ENCODE measurements at places on chromosomes 4 and X. TPM values are rescaled to one million over a fixed set of nuclear protein-coding genes. Genes with fewer than 3 reads are reported as not detected.

- DNase-seq = no peak
These were observed 391.8 kb upstream of the EPHA5 start for GRCh38 chr4:66062044-66062443.

DNA sequence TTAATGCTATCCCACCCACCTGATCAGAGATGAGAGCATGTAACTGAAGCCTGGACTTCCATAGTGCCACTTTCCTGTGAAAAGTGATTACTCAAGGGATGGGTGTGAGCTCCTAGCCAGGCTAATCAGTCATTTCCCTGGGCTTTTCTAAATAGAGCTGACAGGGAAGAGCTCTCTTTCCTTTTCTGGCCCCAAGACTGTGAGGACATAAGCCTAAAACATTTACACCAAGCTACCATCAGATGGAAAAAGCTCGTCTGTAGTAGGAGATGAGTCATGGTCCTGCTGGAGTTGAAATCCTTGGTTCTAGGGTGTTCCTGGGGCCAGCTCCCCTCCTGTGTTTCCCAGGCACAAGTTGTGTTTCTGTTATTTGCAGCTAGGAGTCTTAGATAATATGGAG is 52.4 kb upstream of the NDP start:
- no peak for DNase-seq

DNA sequence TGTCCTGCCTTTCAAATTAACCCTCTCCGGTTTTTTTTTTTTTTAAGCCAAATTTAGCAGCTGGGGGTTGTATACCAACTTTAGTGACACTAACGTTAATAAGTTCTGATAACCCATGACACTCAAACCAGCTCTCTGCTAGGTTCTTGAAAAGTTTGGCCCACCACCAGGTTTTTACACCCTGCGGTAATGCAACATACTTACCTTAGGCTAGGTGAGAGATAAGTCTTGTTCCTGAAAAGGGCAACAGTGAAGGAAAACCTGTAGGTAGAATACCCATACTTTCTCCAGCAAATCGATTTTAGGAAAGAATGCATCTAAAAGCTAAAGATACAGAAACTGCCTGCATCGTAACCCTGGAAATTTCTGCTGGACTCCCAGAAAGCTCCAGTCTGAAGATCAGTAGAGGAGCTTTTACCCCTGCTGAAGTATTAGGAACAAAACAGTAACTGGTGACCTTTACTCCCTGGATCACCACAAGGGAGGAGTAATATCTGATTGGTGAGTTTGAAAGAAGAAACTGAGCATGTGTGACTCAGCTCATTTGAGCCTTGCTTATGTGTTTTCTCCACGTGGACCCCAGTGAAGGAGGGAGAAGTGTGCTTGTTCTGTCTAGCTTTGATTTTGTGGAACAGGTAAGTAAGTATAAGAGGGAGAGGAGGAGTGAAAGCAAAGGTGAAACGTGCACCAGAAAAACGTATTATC is 34.4 kb upstream of the COX18 start:
- DNase-seq = no peak

DNA sequence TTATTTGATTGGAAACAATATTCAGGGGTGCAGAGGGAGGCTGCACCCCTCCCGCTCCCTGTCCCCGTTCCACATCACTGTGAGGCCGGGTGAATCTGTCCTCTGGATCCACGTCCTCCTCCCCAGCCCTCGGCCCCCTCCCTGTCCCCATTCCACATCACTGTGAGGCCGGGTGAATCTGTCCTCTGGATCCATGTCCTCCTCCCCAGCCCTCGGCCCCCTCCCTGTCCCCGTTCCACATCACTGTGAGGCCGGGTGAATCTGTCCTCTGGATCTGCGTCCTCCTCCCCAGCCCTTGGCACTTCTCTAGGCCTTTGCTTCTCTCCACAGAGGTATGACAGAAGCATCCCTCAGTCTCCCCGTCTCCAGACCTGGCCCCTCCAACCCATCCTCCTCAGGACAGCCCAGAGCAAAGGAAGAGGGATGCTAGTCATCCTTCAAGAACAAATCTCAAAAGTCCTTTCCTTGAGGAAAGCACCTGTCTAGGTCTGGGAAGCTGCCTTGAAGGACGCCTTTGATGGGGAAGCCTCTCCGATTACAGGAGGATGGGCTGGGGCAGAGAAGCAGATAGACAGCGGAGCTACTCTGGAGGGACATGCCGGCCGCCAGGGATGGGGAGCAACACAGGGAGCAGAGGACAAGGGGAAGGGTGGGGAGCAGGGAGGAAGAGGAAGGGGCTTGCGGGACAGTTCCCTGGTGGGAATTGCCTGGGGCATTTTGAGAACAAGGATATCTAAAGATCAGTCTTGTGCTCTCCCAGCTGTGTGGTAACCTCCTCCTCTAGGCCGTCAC is 10.8 kb upstream of the AFAP1 start:
- no peak for DNase-seq

GRCh38 chr4:3176367-3177229 is 72.4 kb upstream of the MSANTD1 start:
- no peak for DNase-seq

DNA sequence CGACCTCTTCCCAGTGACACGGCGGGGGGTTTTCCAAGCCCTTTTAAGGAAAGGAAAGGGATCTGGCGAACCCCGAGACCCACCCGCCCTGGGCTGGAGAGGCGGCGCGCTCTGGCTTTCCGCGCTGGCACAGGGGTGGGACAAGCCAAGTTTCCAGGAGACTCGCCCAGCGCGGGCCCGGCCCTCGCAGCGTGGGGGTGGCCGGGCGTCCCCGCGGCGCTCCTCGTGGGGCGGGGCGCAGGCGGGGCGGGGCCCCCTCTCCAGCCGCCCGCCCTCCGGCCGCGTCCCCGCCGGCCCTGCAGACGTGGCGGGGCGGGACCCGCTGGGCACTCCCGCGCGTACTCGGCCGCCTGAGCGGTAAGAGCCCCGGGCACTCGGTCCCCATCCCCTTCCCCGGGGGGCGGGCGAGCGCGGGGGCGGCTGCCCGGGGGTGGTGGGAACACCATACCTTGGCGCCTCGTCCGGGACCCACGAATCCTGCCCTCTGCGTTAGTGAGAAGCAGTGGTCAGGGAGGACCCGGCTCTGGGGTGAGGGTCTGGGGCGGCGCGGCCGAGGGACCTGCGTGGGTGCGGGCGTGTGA is at the start of gene FAM114A1:
Gene FAM114A1, plus strand, starts transcription at position 329 of the 581 bp plus-strand sequence. CDS start 10,273 bp downstream, outside the sequence.
- DNase-seq = peak; percentile 73

GRCh38 chr4:186918466-186918865 is 194.8 kb upstream of the FAT1 start:
- DNase-seq = peak; percentile 56

DNA sequence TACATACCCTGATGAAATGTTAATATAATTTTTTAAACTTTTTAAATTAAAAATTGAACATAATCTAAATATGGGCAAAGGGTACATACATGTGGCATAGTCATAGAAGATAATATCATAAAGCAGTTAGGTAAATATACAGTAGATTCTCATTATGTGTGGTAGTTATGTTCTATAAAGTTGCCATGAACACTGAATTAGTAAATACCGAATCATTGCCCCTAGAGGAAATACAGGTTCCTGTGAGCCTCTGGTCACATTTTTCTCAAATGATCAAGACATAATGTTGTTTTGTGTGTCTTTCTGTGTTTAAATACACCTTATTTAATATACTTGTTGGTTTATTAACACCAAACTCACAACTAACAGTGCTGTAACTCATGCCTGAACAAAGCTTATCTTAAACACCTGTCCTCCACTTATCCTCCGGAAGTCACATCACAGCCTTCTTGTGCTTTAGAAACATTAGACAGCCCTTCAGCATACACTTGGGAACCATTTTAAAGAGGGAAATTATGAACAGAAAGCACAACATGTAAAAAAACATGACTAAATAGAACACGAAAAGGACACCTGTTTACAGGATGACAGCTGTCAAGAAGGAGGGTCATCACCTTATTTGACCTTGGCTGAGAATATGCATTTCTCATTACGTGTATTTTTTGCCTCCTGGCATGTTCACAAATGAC is 169.4 kb upstream of the NAP1L5 start:
- DNase-seq = no peak

GRCh38 chr4:164509951-164510350 is 244.0 kb upstream of the SMIM31 start:
- DNase-seq = no peak

DNA sequence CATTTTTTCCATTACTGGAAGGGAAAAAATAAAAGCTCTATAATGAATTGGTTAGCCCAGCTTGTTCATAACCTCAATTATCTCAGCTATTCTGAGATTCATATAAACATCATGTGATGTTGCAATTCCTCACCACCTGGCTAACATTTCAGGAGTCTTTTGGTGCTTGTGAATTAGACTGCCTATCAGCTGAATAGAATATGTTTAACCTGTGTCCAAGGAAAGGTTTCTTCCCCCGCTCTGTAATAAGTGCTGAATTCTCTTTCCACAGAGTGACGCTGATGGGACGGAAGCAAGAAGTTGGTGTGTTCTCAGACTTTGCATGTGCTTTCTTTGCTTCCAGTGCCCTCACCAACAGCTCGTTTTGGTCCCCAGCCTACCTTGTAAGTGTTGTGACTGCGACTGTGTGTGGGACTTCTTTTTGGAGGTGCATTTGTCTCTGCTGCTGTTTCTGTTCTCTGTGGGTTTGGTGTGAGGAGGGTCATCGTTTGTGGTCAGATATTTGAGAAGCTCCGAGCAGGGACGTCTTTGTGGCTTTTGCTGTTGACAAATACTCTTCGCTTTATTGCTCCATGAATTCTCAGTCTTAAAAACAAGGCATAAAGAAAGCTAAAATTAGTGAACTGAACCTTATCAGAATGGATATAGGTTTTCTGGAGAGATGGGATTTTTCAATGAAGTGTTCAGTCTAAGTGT is 61.7 kb downstream of the PPARGC1A start:
- no peak for DNase-seq

- DNase-seq = no peak
These were observed 7.2 kb downstream of the SLC25A6 start for GRCh38 chrX:1384658-1385252.

DNA sequence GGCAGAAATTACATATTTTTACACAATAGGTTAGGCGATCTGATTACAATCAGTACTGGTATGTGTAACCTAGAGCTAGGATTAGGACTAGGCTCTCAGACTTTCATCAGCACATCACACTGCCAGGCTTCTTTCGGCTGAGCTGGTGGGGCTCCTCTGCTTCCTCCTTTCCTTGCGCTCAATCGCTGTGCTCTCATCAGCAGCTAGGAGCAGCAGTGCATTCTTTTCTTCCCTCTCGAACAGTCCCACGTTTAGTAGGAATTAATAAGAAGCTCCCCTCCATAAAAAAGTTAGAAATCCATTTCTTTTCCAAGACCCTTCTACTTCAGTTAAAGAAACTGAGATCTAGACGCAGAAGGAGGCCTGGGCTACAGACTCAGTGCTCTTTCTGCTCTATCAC is 350.4 kb downstream of the SPRY1 start:
- no peak for DNase-seq

- no peak for DNase-seq
These were observed 38.4 kb upstream of the FAM9B start for GRCh38 chrX:9072281-9072680.

- no peak for DNase-seq
These were observed 166.2 kb downstream of the WDFY3 start for GRCh38 chr4:84800256-84800655.

DNA sequence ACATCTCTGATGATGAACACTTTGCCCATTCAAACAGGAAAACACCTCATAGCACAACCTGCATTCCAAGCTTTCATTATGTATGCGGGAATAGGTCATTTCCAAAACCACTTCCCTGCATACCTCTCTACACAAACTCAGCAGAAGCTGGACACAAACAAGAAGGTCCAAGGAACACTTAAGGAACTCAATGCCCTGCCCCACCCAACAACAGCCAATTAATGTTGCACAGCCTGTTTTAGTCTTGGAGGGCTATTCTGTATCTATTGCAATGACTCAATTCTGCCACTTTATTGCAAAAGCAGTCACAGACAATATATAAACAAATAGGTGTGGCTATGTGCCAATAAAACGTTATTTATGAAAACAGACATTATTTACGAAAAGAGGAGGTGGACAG is 16.7 kb downstream of the OPHN1 start:
- no peak for DNase-seq

DNA sequence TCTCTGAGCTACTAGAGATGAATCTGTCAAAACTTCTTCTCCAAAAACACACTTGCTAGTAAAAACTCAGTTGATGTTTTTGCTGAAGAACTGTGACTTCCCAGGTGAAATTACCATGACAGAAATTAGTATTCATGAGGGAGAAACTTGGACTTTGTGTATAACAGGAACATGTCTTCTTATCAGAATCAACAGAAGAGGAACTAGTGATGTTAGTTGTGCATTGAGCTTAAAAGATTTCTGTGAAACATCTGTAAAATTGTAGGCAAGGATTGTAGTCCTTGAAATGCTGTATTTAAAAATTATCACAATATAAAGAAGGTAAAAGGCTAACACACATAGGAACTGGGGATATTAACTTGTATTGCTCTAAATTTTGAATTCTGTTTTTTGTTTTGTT is 11.3 kb downstream of the FAM241A start:
- DNase-seq = no peak

NSG1 gene
- 4.8 TPM for polyA plus RNA-seq

MRPL1 gene
- polyA plus RNA-seq = 55.9 TPM

DNA sequence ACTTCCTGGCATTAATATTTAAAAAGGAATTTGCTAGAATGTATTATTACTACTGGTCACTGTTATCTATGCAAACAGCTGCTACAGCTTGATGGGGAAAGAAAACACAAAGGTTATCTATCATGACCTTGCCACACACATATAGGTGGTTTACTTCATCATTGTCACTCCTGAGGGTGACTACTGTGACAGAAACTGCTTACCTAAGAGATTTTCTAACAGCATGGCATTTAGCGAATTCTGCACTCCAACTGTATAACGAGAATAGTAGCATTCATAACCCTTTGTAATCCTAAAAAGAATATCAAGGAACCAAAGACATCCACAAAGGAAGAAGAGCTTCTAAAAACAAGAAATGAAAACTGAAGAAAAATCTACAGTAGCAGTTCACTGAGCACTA is 74.6 kb upstream of the SPOCK3 start:
- DNase-seq = no peak

POLN gene
- 2.3 TPM for polyA plus RNA-seq

GRCh38 chrX:13086076-13086475 is 41.7 kb upstream of the FAM9C start:
- DNase-seq = no peak

GRCh38 chrX:106862972-106863688 is 40.0 kb downstream of the RIPPLY1 start:
- peak; percentile 3 for DNase-seq

SPON2 gene
- 14.5 TPM for polyA plus RNA-seq

HPSE gene
- 0.94 TPM for polyA plus RNA-seq

FGF2 gene
- polyA plus RNA-seq = 7.9 TPM

- DNase-seq = no peak
These were observed 22.8 kb upstream of the SH3RF1 start for GRCh38 chr4:169293343-169294176.

GRCh38 chr4:78058591-78059523 is 1.7 kb downstream of the FRAS1 start:
- DNase-seq = peak; percentile 52

GRCh38 chr4:154574311-154574710 is 11.5 kb downstream of the FGB start:
- no peak for DNase-seq

GPR50 gene
- not detected for polyA plus RNA-seq
